ENCODE measurements at places on chromosomes 5 and 9.

DNA sequence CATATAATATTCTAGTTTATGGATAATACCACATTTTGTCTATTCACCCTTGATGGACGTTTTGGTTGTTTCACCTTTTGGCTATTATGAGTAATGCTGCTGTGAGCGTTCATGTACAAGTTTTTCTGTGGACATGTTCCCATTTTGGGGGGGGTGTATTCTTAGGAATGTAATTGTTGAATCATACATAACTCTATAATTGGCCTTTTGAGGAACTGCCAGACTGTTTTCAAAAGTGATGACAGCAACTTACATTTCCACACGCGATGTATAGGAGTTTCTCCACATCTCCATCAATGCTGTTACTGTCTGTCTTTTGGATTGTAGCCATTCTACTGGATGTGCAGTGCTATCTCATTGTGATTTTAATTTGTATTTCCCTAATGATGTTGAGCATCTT is 69.8 kb downstream of the SLC46A2 start:
- DNase-seq, result no peak

- no peak for DNase-seq
Measured at GRCh38 chr9:6243746-6244145, 28.1 kb downstream of the IL33 start.

- DNase-seq, result no peak
Measured at GRCh38 chr9:136489731-136490130, 6.9 kb upstream of the SEC16A start.

GRCh38 chr9:85223506-85224125 is 518.1 kb downstream of the AGTPBP1 start:
- DNase-seq, result no peak

DNA sequence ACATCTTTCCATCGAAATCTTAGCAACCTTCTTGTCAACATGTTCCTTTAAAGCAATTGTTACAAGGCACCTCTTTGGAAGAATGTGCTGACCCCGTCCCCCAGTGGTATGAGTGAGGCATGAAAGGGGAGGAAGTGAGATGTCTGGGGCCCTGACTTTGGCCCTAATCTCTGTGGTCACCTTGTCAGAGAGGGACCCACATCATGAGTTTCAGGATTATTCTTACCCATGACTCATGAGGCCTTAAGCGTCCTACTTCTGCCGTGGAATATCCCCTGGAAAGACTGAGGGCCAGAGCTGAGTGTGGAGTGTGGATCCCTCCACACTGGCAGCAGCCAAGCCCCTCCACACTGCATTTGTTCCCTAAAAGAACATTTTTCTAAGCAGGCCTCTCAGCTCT is 81.2 kb downstream of the FSTL4 start:
- no peak for DNase-seq

- DNase-seq, result no peak
Measured at GRCh38 chr9:124741662-124742061, 29.4 kb downstream of the NR6A1 start.
